ENCODE measurements at places on chromosomes 6 and 20.

DNA sequence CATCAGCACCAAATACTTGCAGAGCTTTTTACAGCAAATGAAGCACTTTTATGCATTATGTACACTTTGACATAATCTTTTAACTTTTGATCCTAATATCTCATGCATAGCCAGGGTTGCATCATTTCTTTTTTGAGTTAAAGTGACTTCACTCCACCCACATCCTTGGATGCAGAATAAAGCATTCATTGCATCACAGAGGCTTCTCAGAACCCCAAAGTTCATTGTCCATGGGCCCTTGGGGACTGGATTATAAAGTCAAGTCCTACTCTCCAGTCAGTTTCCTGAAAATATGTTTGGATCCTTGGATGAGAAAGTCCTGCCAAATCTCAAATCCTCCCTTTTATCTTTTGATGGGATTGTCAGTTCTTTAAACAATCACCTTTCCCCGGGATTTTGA is 10.6 kb upstream of the EFHC1 start:
- no peak for DNase-seq

DNA sequence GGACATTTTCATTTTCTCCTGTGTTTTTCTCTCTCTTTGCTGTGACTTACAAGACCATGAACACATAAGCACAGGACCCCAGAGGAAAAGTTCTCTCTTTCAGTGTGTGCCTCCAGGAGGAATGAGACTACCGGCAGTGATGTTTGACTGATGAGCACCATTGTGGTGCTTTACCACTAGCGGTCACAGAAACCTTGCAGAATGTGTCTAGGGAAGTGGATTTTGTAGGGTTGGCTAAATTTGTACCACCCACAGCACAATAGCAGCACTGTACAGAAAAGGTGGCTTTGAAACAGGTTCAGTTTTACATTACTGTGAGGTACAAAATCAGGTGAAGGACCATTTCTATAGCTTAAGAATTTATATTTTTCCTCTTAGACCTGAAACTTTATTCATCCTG is 301.9 kb upstream of the SUPT3H start:
- no peak for DNase-seq

DNA sequence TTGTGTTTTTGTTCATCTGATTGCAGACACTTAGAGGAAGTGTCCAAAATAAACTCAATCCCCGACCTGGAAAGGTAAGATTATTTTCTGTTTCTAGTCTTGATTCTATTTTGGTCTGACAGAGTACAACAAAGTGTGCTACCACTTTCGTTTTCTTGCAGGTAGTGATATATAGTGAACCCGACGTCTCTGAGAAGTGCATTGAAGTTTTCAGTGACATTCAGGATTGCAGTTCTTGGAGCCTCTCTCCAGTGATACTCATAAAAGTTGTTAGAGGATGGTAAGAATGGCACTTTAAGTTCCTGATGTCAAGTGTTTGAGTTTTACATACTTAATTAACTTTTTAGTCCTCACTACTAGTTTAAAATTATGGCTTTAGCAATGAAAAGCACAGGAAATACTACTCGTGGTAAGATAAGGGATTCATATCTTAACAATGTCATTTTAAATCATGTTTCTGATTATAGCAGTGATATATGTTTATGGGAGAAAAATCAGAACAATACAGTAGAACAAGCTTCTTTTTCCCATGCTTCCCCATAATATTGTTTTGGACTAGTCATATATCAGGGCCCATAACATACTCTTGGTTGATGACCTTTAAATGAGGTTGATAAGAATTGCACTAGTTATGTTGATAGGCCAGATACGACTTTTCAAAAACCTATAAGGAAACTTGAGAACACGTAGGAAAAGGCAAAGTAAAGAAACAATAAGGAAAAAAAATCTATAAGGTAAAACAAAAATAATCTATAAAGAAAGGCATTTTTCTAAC is 104.0 kb downstream of the RTN4IP1 start:
- DNase-seq, result no peak

GRCh38 chr20:14622796-14623195 is 285.4 kb upstream of the FLRT3 start:
- no peak for DNase-seq

GRCh38 chr6:6556738-6557503 is 31.6 kb upstream of the LY86 start:
- no peak for DNase-seq

DNA sequence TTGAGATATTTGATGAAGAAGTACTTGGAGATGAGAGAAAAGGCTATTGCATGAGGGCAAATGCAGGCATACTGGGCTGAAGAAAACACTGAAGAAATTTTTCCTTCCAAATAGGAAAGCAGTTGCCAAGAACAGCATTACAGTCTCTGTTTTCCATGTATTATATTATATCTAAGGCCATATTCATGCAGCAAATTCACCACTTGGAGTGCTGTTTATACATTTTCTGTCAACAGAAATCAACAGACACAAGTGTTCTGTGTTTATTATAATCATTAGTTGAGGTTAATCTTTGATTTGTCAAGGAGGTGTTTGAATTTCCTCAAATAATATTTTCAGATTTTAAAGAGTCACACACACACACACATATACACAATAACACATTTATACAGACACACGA is 268.8 kb upstream of the PLCB4 start:
- DNase-seq, result no peak

GRCh38 chr20:54085910-54086309 is 15.5 kb upstream of the BCAS1 start:
- DNase-seq, result no peak

GRCh38 chr6:81999270-81999669 is 246.8 kb upstream of the TENT5A start:
- DNase-seq, result no peak

DNA sequence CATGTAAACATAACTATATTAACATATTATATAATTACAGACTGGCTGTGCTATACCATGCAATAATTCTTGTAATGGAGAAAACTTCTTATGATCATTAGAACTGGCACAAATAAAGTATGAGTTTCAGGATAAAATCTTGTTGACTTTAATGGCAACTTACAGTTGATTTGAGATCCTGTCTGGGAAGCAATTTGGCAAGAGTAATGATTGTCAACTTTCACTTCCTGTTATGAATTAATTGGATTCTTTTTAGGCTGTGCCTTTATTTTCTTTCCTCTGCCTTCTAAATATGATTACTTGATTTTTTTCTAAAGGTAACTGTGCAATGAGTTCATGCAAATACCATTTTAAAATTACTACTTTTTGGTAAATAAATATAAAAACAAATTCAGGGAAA is 158.1 kb upstream of the B3GAT2 start:
- DNase-seq, result no peak

GRCh38 chr6:2439632-2440031 is 194.2 kb upstream of the GMDS start:
- DNase-seq, result no peak

DNA sequence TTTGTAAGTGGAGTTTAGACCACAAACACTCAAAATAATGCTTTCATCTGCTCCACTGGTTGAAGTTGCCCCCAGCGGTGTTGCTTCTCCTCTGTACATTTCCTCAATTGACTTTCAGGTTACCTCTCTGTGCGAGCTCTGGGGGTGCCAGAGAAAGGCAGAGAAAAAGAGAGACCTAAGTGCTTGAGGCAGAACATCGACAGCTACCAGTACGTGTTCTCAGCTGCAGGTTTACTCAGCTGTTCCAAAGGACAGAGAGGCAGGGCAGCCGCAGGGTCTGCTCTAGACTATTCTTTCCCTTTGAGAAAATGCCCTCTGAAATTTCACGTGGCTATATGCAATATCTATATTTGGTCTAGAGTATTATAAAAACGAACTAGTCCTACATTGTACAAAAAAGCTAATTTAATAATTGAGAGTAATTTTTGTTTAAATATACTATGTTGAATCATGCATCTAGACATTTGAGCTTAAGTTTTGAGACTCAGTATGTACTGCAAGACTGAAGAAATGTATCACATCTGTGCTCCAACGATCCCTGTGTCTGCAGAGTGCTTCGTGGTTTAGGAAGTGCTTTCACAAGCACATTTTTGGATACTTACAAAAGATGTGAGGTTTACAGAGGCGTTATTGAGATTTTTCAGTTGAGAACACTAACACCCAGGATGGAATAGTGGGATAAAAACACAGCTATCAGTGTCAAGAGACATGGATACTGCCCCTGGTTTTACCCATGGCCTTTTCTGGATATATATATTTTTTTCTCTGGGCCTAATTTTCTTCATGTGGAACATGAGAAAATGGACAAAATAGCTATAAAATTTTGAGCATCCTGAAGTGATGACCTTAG is 453.6 kb upstream of the FLRT3 start:
- no peak for DNase-seq

GRCh38 chr6:94401311-94401710 is 982.0 kb upstream of the EPHA7 start:
- no peak for DNase-seq

GRCh38 chr20:51591871-51592270 is 49.4 kb upstream of the NFATC2 start:
- DNase-seq, result no peak

DNA sequence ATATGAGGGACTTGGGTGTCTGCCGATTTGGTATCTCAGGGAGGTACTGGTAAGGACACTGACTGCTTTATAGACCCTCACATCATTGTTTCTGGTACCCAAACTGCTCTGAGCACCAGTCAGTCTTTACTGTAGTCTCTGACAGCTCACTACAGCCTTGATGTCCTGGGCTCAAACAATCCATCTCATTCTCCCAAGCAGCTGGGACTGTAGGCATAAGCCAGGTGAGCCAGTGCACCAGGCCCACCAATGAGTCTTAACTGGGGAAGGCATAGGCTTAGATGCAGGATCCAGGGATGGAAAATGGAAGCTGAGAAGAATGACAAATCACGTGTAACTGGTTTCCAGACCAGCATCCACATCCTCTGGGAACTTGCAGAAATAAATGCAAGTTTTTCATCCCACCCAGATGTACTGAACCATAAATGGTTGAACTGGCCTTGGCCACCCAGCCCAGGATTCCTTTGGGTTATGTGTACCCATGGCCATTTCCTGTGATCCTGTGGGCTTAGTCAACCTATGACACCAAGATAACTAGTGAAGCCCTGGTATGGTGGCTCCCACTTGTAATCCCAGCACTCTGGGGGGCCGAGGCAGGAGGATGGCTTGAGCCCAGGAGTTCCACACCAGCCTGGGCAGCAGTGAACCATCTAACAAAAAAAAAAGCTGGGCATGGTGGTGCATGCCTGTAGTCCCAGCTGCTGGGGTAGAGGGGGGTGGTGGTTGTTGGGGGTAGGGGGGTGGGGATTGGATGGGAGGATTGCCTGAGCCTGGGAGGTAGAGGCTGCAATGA is 5.8 kb downstream of the TUBB start:
- DNase-seq, result no peak

DNA sequence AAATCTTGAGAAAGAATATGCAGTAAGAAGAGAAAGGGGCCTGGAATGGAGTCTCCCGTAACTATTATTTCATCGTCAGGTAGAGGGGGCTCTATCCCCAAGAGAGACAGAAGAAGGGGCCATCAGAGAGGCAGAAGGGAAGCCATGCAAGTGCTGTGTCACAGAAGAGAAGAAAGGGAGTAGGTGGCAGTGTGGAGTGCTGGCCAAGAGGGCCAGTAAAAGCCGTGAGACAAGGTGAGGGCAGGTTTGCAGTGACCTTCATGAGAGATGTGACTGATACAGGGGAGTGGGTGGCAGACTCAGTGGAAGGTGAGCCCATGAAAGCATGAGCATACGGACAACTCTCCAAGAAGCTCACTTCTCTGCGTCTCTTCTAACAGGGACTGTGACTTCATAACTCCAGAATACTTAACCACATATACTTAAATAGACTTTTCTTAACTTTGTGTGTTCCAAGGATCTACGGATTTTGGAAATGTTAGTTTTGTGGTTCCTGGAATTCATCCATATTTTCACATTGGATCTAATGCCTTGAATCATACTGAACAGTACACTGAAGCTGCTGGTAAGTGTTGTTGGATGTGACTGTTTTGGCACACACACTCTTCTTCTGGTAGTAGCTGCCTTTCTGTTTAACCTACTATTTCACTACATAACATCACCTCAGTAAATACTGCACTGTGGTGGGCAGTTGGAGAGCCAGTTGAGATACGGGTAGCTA is 15.6 kb downstream of the PM20D2 start:
- DNase-seq, result no peak

DNA sequence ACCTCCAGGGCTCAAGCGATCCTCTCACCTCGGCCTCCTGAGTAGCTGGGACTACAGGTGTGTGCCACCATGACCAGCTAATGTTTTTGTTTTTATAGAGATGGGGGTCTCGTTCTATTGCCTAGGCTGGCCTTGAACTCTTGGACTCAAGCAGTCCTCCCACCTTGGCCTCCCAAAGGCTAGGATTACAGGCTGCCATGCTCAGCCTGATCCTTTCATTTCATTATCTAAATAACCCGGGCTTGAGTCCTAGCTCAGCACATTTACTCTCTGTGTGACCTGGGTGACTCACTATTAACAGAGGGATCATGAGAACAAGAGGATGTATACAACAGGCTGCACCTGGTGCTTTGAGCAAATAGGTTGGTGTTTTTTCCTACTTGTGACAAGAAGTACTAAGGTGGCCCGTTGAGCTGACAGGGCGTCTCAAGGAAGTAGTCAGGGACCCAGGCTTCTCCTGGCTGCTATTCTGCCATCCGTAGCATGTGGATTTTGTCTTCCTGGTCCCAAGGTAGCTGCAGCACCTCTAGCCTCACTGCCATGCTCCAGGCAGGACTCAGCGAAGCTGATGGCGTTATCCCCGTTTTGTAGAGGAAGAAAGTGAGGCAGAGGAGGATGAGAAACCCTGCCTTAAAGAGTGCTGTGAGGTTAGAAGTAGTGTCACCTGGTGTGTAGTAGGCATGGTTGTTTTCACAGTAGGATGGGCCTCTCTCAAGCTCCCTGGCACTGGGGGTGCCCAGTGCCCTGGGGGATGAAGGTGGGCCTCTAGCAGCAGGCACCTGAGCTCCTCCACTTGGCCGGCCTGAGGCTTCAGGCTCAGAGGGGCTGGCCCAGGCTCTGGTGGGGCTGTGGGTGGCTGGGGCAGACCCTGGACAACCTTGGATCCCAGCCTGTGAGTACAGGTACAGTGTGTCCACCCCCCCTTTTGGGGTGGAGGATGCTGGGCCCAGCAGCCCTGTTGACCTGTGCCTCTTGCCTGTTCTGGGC is 62.4 kb downstream of the ADNP start:
- DNase-seq, result no peak

GRCh38 chr6:99588618-99589289 is 17.9 kb upstream of the PRDM13 start:
- DNase-seq, result peak; percentile 29

DNA sequence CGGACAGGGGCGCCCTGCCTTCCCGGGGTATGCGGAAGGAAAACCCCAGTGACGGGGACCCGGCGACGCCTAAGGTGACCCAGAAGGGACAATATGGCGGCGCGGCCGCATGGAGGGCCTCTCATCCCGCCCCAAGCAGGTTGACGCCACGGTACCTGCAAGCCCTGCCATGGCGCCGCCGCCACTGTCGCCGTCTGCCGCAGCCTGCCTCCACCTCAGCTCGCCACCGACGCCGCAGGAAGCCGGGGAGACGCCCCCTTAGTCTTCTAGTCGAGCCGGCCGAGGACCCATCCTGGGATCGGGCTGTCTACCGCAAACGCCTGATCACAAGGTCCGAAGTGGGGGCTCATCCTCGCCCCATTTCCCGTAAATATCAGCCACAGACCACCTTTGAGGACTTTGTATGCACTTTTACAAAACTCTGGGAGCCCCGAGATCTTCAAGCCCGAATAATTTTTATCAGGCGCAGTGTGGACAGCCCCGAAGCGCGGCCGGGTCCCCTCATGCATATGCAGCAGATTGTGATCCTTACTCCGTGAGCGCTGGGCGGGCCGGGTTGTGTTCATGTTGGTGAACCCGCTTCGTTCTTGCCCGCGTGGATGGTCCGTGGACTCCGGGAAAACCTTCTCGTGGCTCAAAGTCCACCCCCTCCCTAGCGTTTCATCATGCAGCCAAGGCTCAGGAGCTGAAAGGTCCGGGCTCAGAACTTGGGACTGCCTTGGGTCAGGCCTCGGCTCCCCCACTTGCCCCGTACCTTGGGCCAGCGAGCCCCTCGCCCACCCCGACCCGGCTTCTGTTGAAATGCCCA is at the start of gene BLCAP:
BLCAP (minus strand) TSS at position 239 of the 808 bp plus-strand sequence. CDS start 8,702 bp downstream, outside the sequence.
- DNase-seq, result peak; percentile 66
